ENCODE measurements at places on chromosomes 5 and 9.

DNA sequence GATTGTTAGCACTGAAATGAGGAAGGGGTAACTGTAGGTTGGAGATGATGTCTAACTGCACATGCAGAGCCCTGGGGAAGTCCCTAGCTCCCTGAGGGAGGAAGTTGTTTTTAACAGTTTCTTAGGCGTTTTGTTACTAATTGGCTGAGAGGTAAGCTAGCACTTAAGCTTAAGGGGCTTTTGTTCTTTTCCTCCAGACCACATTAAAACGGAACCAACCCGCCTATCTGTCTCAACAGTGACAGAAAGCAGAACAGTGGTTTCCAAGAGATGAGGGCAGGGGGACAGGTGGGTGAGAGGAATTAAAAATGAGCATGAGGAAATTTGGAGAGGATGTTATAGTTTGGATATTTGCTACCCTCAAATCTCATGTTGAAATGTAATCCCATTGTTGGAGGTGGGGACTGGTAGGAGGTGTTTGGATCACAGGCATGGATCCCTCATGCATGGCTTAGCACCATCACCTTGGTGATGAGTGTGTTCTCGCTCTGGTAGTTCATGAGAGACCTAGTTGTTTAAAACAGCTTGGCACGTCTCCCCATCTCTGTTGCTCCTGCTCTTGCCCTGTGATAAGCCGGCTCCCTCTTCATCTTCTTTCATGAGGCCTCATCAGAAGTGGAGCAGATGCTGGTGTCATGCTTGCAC lies 38.9 kb downstream of the LYRM7 start:
- DNase-seq = no peak

GRCh38 chr9:6551136-6551535 lies 94.4 kb downstream of the GLDC start:
- no peak for DNase-seq

GRCh38 chr9:94817291-94818177 lies 91.0 kb downstream of the AOPEP start:
- DNase-seq = no peak

DNA sequence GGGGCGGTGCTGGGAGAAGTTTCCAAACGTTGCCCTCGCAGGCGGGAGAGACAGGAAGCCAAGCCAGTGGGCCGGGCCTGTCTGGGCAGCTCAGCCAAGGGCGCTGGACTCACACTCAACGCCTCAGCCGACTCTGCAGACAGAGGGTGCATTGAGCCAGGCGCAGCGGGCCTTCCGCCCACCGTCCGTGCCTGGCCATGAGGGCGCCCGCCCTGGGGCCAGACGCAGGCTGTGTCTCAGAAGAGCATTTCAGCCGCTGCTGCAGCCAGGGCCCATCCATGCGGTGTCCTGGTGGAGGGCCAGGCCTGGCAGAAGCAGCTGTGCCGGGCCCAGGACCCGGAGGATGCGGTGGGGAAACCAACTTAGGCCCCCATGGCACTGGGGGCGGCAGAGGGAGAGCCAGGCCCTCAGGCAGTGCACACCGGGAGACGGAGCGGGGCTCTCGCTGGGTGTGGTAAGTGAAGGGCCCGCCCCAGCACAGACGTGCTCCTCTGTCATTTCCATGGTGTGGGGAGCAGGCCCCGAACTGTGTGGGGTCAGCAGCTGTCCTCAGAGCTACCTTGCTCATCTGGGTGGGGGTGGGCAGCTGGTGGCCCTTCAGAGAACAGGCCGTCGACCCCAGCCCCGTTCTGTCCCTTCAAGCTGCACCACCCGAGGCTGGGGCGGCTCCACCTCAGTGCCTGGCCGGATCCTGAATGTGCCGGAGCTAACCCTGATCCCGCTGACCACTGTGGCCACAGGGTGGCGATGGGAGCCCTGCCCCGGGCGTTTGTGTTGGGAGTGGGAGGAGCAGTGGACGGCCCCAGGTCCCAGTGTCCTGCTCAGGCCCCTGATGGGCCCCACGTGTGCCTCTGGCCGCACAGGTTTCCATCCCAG lies 18.0 kb downstream of the DNLZ start:
- DNase-seq = no peak

- no peak for DNase-seq
These were observed 6.0 kb downstream of the DMRT1 start for GRCh38 chr9:847505-847904.

DNA sequence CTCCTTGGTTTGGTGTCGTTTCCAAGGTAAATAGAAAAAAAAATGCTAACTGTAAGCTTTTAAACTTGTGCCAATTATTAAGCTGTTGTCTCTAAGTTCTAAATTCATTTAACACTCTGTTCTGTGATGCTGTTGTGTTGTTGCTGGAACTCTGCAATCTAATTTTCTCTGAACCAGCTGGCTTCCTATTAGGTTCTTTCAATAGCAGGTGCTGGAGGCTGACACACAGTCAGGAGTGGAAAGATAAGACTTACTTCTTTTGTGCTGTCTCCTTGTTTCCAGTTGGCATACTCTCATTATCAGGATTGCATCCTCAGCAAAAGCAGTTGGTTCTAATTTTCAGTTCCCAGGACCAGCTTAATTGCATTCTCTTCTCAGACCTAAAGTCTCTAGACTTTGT lies 1252.6 kb upstream of the NUDT12 start:
- no peak for DNase-seq

DNA sequence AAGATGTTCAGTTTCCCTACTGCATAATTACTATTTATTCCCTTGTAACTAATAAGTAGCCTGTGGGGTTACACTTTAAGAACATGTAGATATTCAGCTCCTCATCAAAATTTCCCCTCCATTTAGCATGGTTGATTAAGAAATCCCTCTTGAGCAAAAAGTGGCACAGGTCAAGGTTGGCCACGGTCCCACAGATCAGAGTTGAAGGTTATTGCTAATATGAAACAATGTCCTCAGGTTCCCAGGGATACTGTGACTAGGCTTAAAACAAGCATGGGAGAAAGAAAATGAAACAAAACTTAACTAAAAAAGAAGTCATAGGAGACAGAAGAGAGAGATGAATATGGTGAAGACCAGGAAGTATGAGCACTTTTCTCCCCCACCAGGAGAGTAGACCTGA lies 64.2 kb downstream of the RFK start:
- no peak for DNase-seq

GRCh38 chr5:79774171-79774854 lies 84.7 kb downstream of the CMYA5 start:
- DNase-seq = no peak

DNA sequence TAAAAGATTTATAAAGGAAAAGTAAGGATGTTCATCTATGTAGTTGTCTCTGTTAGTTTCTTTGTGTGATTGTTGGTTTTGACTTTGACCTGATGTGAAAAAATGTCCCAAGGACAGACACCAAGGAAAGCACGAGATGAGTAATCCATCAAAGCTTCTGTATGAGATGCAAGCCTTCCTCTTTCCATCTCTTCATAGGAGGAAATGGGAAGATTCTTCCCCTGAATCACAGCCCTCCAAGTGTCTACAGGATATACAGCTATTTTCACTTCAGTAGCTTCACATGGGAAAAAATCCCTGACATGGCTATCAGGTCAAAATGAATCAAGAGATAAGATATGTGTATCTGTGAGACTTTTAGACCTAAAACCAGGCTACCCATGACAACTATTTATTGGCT lies 29.0 kb upstream of the CEMIP2 start:
- no peak for DNase-seq

GRCh38 chr9:35746583-35746982 lies 2.4 kb downstream of the GBA2 start:
- no peak for DNase-seq

- DNase-seq = no peak
These were observed 746.4 kb downstream of the MTRR start for GRCh38 chr5:8615142-8615858.

- DNase-seq = no peak
These were observed 543.7 kb upstream of the SGCD start for GRCh38 chr5:155783246-155783645.

DNA sequence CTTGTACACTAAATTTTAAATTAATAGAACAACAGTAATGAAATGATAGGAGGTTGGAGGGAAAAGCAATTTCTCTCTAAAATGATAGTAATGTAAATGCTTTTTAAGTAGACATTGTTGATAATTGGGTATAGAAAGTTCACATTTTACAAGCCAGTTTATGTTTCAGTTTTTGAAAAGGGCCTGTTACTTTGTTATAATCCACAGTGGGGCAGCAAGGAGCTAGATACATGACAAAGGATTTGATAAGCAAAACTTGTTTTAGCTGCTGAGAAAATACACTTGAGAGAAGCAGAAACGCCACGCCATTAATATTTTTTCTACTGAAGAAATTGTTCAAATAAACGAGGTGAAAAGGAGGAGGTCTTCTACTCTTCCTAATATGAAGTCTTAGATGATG lies 30.2 kb downstream of the SREK1 start:
- DNase-seq = no peak

- DNase-seq = no peak
These were observed 32.5 kb downstream of the FAM169A start for GRCh38 chr5:74833537-74834266.

GRCh38 chr5:111472579-111472978 lies 39.8 kb downstream of the STARD4 start:
- no peak for DNase-seq

GRCh38 chr5:82265047-82265446 lies 13.1 kb downstream of the RPS23 start:
- DNase-seq = no peak

DNA sequence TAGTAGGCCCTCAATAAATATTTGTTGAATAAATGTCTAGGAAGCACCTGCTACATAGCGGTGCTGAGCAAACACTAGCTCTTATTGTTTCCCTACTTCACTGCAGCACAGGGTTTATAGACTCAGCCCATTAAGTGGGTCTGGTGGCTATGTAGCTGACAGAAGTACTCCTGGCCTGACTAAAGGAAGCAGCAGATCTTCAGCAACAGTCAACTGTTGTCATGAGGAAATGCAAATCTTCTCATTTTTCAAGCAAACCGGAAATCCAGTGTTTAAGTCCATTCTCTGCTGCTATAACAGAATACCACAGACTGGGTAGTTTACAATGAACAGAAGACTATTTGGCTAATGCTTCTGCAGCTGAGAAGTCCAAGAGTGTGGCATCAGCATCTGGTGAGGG lies 2.8 kb upstream of the TEX10 start:
- DNase-seq = no peak

GRCh38 chr9:129110740-129111527 lies at the start of the genes CRAT and PTPA:
TSS of gene CRAT (minus strand) at chr9:129110793. CDS start at chr9:129110509, 284 bp downstream.
TSS of gene PTPA (plus strand) at chr9:129111415. CDS start at chr9:129111601, 186 bp downstream.
- peak; percentile 80 for DNase-seq

DNA sequence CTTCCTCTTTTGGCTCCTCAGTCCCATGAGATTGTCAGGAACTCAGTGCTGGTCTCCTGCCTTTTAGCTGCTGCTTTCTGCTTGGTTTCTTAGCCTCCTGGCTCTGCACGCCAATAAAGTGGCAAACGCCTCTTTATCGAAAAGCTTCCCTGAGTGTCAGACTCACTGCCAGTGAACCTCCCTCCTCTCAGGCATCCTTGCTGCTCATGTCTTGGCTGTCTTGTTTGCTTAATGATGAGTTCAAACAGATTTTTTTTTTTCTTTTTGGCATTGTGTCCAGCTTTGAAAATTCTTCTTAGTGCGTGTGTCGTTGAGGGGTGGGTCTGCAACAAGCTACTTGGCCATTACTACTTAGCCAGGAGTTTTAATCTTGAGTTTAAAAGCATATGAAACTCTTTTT lies 14.9 kb downstream of the RASGRF2 start:
- DNase-seq = no peak

DNA sequence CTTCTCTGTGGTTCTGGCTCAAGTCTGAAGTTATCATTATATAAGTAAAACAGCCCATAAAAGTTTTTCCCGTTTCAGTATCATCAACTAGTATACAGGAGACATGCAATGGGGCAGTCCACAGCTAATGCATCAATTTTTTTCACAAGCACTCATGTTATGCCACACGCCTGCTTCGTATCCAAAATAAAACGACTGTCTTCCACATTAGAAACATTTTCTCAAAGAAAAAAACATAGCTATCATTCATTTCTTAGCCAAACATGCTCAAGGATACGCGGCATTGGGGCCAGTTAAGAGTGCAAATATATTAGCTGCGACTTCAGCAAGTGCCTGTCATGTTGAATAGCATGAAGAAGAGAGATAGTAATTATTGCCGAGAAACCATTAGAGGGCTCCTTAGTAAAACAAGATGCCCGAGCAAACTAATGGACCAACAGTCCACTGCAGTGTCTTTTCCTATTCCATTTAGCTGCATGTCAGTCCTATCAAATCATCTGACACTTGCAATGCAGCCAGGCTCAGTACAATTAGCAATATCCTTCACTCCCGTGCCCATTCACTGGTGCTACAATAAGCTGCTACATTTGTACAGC lies 68.5 kb downstream of the BNC2 start:
- DNase-seq = no peak

- DNase-seq = peak; percentile 77
These were observed 38.1 kb upstream of the STARD4 start for GRCh38 chr5:111550282-111551020.

- DNase-seq = no peak
These were observed 11.9 kb downstream of the FGFR4 start for GRCh38 chr5:177098470-177099141.

- DNase-seq = no peak
These were observed 4.9 kb upstream of the IFNB1 start for GRCh38 chr9:21082671-21083070.

DNA sequence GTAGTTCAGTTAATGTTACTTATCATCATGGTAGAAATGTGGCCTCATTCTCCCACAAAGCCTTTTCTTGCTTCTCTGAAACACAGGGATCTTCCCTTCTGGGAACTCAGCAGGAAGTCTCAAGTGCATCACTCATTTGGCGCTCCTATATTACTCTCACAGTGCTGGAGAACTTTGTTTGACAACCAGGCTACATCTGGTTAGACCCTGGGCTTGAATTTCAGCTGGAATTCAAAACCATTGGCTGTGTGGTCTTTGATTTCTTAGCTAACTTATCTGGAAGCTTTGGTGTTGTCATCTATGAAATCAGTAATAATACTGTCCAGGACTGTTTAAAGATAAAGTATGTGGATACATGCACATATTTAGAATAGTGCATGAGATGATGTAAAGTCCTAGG lies 1777.1 kb downstream of the MAT2B start:
- no peak for DNase-seq

DNA sequence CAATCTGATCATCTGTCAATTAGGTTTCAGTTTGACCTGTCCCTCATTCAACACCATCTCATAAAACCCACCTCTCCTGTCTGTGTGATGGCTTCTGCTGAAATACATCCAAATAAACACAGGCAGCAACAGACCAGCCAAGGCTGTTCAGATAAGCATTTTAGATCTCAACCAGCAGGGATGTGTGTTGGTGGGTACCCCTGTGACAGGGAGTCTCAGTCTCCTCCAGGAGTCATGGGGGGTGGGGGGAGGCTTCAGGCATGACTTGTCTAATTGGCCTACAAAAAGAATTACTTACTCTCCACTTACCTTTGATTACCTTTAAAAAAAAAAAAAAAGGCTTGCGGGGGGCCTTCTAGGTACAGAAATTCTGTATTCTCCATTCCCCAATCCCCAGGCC lies 65.9 kb downstream of the ROR2 start:
- DNase-seq = no peak
